Common myeloid progenitor, CD34-positive (primary cell): ENCODE measurements at places on chromosomes 6 and 20.
A peak's percentile ranks its signal among the peaks of the same experiment; 100 is the strongest.

DNA sequence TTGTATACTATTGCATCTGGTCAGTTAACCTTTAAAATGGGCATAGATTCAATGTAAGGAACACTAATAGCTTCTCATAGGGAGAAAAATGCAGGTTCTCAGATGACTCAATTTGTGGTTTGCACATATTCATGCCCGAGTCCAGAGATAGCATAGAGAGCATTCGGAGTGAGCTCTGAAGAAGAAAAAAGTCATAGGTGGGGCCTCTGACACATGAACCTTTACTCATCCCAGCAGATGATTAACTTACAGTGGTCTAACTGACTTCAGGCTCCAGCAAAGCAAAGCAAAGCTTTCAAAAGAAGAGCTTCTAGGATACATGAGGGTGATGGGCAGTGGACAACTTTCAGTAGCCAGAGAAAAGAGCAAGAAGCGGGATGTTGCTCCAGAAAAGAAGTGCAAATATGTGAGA, 55.3 kb upstream of the BTN3A2 start:
- no peak for DNase-seq

DNA sequence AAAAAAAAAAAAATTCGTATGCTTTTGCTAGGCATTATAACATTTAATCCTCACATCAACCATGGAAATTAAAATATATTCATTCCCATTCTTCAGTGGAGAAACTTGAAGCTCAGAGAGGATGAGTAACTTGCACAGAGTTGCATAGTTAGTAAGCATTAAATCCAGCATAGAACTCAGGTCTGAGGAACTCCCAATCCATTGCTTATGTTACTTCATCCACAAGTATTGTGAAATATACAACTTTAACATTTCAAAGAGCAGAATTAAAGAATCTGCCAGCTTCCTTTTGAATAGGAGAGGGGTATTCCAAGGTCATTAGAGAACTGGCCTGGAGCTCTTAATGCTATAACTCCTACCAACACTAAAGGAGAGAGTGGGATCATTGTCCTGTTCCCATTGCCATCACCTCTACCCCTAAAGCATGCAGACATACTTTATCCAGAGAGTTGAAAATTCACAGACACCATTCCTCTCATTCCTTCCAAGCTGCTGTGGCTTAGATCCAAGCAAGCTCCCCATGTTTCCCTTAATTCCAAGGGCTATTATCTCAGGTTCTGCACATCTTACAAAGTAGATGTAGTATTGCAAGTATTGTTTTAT, 91.9 kb downstream of the FLRT3 start:
- DNase-seq = no peak

DNA sequence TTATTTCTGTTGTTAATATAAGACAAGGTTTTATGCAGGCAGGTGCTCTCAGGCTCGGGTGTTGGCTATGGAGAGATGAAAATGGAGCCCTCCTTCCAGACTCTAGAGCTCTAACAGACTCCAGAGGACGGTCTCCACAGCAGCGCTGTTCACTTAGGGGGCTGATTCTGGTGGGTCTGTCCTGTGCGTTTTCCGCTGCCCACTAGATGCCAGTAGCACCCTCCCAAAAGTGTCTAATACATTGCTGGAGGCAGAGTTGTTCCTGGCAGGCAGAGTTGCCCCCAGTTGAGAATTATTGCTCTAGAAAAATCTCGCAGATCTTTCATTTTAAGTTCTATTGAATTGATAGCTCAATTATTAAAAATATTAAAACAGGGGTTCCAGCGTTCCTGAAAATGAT, 109.9 kb downstream of the MAP3K4 start:
- DNase-seq = peak; percentile 41

- DNase-seq = no peak
Measured at GRCh38 chr20:55094353-55094861, 619.0 kb downstream of the DOK5 start.

DNA sequence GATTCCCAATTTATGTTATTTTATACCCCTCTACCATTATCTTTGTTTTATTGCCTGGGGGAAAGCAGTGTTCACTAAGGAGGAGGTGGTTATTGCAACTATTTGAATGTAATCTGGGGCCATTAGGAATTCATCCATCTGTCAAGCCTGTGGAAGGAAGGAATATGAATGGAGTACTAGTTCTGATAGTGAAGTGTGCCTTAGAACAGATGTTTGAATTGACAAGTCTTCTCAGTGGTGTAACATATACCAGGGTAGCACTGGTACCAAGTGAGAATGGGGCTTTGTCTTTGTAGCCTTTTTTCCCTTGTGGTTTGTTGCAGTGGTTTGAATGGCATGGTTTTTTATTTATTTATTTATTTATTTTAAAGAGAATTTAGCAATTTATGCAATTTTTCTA, 27.9 kb upstream of the HDAC2 start:
- DNase-seq = no peak

GRCh38 chr20:23032056-23032749, 2.9 kb upstream of the SSTR4 start:
- no peak for DNase-seq

- no peak for DNase-seq
Measured at GRCh38 chr6:35076997-35077712, 64.0 kb downstream of the TCP11 start.

DNA sequence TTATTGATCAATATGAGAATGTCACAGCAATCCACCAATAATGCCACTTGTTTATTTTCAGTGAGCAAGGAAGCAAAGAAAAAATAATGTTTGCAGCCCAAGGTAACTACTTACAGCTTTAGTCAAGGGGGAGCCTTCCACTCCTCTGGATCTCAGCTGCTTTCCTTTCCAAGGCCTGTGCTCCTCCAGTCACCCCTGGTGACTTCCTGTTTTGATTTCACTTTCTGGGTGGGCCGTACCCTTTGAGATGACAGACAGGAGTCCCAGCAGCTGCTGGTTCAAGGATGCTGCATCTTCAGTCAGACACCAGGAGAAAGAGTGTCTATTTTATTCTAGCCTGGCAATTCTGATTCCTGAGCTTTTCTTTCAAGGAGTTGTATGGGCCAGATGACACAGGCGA, 5.6 kb upstream of the VNN2 start:
- peak; percentile 66 for DNase-seq

GRCh38 chr6:4017058-4017739, 61.7 kb downstream of the FAM217A start:
- DNase-seq = no peak

- no peak for DNase-seq
Measured at GRCh38 chr6:26414281-26414680, 12.2 kb downstream of the BTN3A1 start.

GRCh38 chr6:126261792-126262421, 78.0 kb upstream of the CENPW start:
- no peak for DNase-seq

DNA sequence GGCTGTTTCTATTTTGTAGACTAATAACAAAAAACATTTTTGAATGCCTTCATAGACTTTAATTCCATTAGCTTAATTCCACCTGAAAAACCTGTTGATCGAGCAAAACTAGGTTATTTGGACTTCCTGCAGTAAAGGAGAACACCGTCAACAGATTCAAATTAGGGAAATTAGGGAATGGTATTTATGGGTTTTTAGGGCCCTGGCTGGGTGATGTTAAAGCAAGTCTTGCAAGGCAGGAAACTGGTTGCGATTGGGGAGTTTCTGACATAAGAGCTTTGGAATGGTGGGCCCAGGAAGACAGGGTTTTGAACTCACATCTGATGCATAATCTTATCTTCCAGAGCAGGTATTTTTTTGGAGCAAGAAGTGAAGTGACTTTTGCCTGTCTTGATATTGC, 40.1 kb upstream of the TFAP2C start:
- no peak for DNase-seq

GRCh38 chr6:65680232-65680631, 26.8 kb downstream of the EYS start:
- no peak for DNase-seq

GRCh38 chr20:37741055-37741454, 47.2 kb downstream of the CTNNBL1 start:
- no peak for DNase-seq

DNA sequence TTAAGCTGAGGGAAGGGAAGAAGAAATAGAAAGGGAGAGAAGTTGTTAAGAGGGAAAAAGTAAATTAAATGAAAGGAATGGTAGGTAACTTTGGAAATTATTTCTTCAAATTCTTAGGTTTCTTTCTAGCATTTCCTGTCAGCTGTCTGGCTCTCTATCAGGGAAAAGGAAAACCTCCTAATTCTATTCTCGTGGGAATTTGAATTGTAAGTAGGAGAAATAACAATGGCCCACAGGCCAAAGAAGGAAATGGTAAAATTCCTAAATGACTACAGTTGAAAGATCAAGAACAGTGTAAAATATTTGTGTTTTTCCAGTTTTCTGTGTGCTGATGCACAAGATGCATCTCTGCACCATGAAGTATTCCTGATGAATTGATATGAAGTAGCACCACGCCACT, 173.0 kb downstream of the IBTK start:
- DNase-seq = no peak

GRCh38 chr20:59412181-59412580, 111.8 kb downstream of the EDN3 start:
- no peak for DNase-seq

DNA sequence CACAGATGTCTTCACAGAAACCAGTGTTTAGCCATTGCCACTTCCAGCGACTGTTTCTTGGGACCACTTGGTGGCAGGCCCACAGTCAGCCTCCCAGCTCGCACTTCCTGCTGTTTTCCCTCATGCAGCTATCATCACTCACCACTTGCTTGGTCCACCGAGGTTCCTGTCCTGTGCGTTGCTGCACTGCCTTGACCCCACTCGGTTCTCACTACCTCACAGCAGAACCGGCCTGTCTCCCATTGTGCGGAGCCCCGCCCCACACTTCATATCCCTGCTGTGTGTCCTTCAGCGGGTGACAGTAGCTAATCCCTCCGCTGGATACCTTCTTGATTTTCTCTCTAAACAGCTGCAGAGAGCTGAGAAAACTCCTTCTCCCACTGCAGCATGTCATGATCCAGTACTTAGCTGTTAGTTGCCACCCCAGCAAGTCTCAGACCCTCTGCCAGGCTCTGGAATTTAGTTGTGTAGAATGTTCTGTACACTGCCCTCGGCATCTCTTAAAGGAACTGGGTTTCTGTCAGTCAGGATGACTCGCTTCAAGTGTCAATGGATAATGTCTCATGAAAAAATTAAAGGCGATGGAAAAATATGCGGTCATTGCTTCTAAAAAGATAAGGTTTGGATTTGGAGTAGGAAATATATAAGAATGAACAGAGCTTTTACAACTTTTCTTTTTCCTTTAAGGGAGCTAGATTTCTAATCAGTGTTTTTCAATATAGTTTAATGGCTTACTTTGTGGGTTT, 208.0 kb downstream of the FARS2 start:
- DNase-seq = no peak

- no peak for DNase-seq
Measured at GRCh38 chr20:4401601-4402000, 320.1 kb upstream of the PRND start.

GRCh38 chr6:27303613-27304272, 8.3 kb downstream of the POM121L2 start:
- DNase-seq = no peak

- DNase-seq = no peak
Measured at GRCh38 chr20:48632017-48632824, 195.6 kb downstream of the PREX1 start.

- DNase-seq = no peak
Measured at GRCh38 chr6:89640804-89641203, 2.3 kb upstream of the LYRM2 start.

DNA sequence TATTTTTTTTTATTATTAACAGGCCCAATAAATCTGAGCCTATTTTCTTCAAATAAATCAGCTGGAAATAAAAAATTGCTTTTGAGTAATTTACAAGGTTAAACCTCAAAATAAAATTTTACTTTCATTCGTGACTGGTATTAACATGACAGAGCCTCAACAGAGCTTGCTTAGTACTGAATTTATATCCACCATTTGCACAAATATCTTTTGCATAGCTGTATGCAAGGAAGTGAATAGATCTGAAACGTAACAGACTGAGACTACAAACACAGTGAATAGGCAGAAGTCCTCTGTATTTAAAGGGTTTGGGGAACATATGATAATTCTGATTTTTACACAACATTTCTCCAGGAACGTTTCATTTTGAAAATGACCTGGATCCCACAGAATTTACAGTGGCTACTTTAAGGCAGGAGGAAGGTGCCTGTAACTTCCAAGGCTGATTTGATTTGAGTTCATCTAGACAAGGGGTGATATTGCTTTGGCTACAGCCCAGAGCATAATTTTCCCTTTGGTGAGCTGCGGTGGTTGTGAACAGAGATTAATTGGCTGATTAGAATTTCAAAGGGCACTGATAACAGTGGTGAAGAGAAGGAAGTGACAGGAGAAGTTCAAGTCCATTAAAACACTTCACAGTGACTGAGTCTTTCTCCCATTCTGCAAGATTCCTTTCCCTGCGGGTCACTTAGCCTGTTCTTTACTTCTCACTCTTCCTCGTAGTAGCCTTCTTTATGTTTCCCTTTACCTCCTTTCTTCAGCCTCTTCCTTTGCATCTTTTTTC, 121.2 kb upstream of the SASH1 start:
- DNase-seq = no peak

- no peak for DNase-seq
Measured at GRCh38 chr6:110849781-110850180, 24.8 kb upstream of the AMD1 start.

GRCh38 chr20:22100686-22101085, 395.2 kb downstream of the PAX1 start:
- DNase-seq = no peak

- DNase-seq = peak; percentile 67
Measured at GRCh38 chr20:32050851-32051556, 1.0 kb upstream of the HCK start.

DNA sequence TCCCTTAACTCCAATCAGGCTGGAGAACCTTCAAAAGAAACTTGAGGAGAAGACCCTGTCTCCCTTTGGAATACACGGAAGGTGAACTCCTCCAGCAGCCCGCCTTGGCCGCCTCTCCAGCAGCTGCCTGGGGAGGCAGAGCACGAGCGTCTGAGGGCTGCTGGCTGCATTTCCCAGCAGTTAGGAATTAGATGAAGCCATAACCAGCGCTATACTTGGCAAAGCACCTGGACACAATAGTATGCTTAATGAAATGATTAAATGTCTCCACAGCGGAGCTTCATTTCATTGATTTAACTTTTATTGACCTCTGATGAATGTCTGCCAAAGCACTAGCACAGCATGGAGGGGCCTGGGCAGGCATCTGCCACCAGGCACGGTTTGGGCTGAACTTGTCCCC, 73.5 kb downstream of the TMEM242 start:
- no peak for DNase-seq

GRCh38 chr6:155303361-155303870, 10.9 kb downstream of the TFB1M start:
- no peak for DNase-seq

DNA sequence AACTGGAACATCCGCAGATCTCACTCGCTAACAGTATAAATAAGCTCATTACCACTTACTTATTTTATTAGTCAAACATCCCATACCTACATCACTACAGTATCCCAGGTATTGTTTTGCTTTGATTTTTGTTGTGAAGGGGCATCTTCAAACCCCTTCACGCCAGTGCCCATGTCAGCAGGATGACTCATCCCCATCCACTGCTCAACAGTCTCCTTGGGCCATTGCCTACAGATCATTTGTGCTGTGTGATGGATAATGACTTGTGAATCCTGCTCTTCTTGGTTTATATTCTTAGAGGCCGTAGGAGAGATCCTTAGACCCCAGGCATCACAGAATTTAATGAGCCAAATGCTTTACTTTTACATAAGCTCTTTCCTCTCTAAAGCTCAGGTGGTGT, 8.5 kb upstream of the SIRT5 start:
- no peak for DNase-seq

- DNase-seq = no peak
Measured at GRCh38 chr20:32453467-32454163, 95.5 kb downstream of the ASXL1 start.
